ENCODE measurements at places on chromosomes 4 and X.

DNA sequence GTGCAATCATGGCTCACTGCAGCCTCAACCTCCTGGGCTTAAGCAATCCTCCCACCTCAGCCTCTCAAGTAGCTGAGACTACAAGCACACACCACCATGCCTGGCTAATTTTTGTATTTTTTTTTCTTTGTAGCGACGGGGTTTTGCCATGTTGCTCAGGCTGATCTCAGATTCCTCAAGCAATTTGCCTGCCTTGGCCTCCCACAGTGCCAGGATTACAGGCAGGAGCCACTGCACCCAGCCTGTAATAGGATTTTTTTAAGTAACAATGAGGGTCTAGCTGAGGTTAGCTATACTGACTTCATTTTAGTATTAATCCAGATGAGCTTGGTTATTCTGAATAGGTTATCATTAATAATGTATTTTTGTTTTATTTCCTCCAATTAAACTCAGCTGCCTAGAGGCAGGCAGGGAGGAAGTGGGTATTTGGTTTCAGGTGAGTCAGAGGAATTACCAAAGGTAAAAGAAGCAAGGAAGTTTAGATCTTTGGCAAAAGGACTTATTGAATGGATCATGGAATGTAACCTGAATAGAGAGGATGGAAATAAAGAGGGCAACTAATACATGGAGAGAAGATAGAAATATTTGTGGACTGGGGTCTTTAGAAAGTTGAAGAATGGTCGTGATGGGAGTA lies 1023.3 kb upstream of the TENM3 start:
- no peak overlapping the region for H3K27ac ChIP-seq
- no peaks in the 10 kb centered on the region for H3K27me3 ChIP-seq
- no peak for DNase-seq
- peaks cover 6% of the 10 kb centered on the region for H3K4me1 ChIP-seq
- no peaks in the 10 kb centered on the region for H3K36me3 ChIP-seq

DNA sequence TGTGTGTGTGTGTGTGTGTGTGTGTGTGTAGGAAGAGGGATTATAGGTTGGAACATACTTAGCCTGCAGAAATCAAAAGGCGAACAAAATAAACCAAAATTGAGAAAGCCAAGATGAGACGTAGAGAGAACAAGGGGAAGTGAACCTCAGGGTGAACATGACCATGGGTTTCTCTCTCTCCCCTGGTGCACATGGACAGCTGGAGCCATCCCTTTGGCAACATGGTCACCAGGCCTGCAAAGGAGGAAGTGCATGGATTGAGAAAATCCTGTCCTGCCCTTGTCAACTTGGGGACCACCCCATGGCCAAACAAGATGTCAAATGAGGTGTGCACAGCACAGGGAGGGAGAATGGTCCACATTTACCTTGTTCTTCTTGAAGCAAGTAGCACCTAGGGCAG lies 23.1 kb downstream of the LGI2 start:
- no peak overlapping the region for H3K4me3 ChIP-seq
- peaks cover 11% of the 10 kb centered on the region for H3K4me1 ChIP-seq
- DNase-seq, result no peak
- H3K36me3 ChIP-seq, result no peaks in the 10 kb centered on the region
- no peak overlapping the region for H3K27ac ChIP-seq

DNA sequence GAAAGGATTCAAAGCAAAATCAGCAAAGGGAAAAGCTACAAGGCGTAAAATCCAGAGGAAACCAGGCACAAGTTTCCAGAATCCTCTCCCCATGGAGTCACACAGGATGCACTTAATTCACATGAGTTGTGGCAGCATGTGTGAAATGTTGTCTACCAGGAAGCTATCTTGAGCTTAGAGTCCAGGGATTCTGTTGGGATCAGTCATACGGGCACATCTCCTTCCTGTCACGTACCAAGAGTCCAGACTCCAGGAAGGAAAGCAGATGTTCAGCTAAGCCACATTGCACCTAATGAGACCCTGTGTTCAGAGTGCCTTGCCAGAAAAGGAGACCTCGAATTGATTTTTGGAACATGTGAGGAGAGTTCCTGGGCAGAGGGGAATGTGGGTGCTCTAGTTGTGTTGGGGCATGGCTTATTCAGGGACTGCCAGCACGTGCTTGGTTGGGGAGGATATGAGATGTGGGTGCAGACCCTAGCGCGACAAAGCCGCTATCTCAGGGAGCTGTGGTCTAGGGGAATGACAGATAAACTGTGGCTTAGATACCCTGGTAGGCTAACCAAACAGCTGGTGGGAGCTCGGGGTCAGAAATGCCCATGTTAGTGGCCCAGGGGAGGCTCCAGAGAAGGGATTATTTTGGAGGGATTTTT lies 70.0 kb downstream of the EVC start:
- DNase-seq, result no peak
- no peak overlapping the region for H3K27ac ChIP-seq
- H3K4me3 ChIP-seq, result no peak overlapping the region
- peaks cover 38% of the 10 kb centered on the region for H3K36me3 ChIP-seq
- no peaks in the 10 kb centered on the region for H3K27me3 ChIP-seq
- H3K4me1 ChIP-seq, result no peaks in the 10 kb centered on the region

GRCh38 chr4:41146196-41146595 lies 68.1 kb downstream of the APBB2 start:
- H3K4me1 ChIP-seq, result peaks cover 42% of the 10 kb centered on the region
- no peaks in the 10 kb centered on the region for H3K27me3 ChIP-seq
- H3K27ac ChIP-seq, result peak overlapping the region; percentile 69

- H3K4me1 ChIP-seq, result no peaks in the 10 kb centered on the region
- H3K36me3 ChIP-seq, result no peaks in the 10 kb centered on the region
- no peak overlapping the region for H3K4me3 ChIP-seq
- no peak for DNase-seq
Observed at GRCh38 chr4:148515248-148515647, 73.0 kb upstream of the NR3C2 start.

GRCh38 chr4:184292877-184293276 lies 75.2 kb upstream of the ENPP6 start:
- H3K4me1 ChIP-seq, result peaks cover 9% of the 10 kb centered on the region
- no peaks in the 10 kb centered on the region for H3K36me3 ChIP-seq

DNA sequence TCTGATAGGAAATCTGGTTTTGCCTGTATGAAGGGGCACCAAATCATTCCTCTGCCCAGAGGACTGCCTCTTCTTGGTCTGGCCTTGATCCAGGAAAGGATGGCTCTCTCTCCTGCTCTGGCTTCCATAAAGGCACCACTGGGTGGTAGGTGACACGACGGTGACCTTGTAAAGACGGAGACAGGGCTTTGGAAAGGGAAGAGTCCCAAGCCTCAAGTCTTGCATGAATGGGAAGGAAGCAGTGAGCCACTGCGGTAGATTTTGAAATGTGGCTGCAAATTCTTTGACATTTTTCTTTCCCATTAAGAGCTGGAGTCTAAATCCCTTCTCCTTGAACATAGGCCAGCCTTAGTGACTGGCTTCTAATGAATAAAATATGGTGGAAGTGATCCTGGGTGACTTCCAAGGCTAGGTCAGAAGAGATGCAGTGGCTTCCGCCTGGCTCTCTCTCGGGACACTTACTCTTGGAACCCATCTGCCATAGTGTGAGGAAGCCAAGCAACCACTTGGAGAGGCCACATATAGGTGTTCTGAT lies 347.4 kb downstream of the BCOR start:
- no peak overlapping the region for H3K27ac ChIP-seq
- H3K4me1 ChIP-seq, result peaks cover 10% of the 10 kb centered on the region
- H3K4me3 ChIP-seq, result no peak overlapping the region
- H3K27me3 ChIP-seq, result no peaks in the 10 kb centered on the region
- H3K36me3 ChIP-seq, result no peaks in the 10 kb centered on the region

DNA sequence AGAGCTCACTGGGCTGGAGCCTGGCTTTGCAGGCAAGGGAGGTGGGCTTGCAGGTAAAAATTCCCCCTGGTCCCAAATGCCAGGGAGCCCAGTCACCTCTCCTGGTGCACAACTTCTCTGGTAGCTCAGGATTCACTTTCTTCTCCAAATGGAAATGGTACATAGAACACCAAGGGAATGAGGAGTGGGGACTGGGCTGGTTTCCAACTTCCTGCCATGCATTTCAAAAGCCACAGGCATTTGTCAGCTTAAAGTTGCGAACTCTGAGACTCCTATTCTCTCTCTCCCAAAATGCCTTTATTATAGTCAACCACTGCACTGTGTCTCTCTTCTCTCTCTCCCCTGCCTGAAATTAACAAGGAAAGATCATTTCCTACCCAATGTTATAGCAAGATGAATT lies 177.3 kb downstream of the GRIA3 start:
- DNase-seq, result no peak
- no peaks in the 10 kb centered on the region for H3K36me3 ChIP-seq
- H3K27me3 ChIP-seq, result no peaks in the 10 kb centered on the region
- H3K27ac ChIP-seq, result no peak overlapping the region
- H3K4me1 ChIP-seq, result no peaks in the 10 kb centered on the region

DNA sequence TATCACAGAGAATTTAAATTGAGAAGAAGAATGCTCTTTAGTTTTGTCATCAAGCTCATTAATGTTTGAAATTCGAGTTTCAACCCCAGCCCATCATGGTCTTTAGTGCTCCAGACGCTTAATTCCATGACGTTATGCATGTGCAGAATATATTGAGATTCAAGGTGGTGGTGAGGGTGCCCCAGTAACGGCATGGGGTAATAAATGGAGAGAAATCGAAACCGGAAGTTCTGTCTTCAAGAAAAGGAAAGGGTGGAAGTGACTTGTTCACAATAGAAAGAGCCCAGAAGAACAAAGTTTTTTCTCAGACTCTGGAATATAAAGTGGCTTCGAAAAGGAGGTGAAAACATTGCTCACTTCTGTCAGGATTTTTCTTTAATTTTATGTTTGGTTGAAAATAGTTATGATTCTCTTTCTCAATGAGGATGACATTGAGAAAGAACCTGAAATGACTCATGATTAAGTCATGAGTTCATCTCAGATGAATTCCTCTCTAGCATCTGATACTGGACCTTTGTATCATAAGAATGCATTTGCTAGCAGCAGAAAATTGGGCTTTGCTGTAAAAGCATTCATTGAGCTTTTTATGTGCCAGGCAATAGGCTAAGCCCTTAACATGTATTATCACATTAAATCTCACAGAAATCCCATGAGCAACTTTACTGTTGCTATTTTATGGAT lies 779 bp upstream of the DDX60L start:
- H3K36me3 ChIP-seq, result no peaks in the 10 kb centered on the region
- DNase-seq, result no peak
- H3K4me3 ChIP-seq, result peak overlapping the region; percentile 88
- H3K27ac ChIP-seq, result peak overlapping the region; percentile 98
- H3K27me3 ChIP-seq, result no peaks in the 10 kb centered on the region

DNA sequence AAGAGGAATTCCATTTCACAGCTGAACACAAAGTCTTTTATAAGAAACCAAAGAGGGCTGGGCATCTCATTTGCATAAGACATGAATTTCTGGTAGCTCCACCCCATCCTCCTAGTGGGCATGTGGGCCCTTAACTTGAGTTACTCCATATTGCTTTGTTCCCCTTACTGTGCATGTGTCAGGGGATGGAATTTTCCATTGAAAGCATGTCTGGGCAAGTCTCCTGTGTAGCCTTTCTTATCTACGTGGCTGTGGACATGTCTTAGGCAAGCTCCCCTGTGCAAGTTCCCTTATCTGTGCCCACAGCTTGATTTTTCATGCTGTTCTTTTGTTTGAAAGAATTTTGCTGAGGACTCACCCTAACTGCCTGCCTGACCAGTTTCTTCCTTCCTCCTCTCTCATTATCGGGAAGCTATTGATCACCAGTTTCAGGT lies 123.5 kb upstream of the JADE1 start:
- no peak overlapping the region for H3K27ac ChIP-seq
- no peak overlapping the region for H3K4me3 ChIP-seq
- H3K4me1 ChIP-seq, result peaks cover 19% of the 10 kb centered on the region
- no peaks in the 10 kb centered on the region for H3K36me3 ChIP-seq

DNA sequence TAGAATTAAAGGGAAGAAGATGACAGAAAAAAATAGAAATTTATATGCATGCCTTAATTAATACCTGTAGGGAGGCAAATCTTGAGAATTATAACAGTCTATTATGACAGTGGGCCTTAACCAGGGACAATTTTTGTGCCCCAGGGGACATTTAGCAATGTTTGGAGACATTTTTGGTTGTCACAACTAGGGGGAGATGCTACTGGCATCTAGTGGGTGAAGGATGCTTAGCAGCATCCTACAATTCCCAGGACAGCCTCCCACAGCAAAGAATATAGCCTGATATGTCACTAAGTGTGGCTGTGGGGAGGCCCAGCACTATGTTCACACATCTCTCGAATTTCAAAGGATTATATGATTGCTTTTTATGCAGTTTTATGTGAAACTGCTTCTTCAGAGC lies 10.5 kb downstream of the GPR82 start:
- H3K4me3 ChIP-seq, result no peak overlapping the region
- peaks cover 4% of the 10 kb centered on the region for H3K36me3 ChIP-seq
- H3K27ac ChIP-seq, result no peak overlapping the region
- no peak for DNase-seq

GRCh38 chr4:3412257-3413020 lies 29.3 kb upstream of the HGFAC start:
- no peak for DNase-seq
- H3K4me1 ChIP-seq, result peaks cover 6% of the 10 kb centered on the region
- H3K27me3 ChIP-seq, result no peaks in the 10 kb centered on the region
- no peak overlapping the region for H3K27ac ChIP-seq

DNA sequence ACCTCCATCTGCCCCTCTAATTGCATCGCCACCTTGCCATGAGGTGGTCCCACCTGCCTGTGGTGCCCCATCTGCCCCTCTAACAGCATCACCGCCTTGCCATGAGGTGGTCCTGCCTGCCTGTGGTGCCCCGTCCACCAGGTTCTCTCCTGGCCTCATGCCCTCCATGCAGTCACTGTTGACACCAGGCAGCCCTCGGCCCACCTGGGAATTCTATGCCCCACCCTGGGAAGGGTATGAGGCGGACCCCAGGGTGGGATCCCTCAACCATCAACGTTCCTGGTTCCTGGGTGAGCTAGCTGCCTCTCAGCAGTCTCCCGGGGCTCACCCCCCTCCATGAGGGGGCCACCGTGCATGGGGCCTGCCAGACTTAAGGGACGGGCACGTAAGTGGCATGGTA lies 38.9 kb downstream of the ACOX3 start:
- no peak overlapping the region for H3K4me3 ChIP-seq
- peaks cover 36% of the 10 kb centered on the region for H3K36me3 ChIP-seq
- no peak for DNase-seq
- peaks cover 8% of the 10 kb centered on the region for H3K4me1 ChIP-seq
- no peaks in the 10 kb centered on the region for H3K27me3 ChIP-seq

DNA sequence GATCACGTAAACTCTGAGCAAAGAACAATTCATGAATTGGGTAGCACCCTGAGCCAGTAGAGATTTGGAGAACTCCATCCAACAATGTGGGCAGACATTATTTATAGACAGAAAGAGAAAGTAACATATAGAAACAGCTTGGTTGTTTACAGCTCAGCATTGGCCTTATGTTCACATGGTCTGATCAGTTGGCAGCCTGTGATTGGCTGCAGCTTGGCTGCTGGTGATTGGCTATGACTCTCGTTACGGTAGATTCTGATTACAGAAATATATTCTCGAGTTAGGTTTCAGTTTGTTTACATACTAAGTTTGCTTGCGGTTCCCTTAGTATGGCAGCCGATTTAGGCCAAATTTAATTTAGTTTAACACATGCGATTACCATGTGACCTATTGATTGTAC lies 663.4 kb downstream of the RAPGEF2 start:
- no peaks in the 10 kb centered on the region for H3K27me3 ChIP-seq
- H3K4me3 ChIP-seq, result no peak overlapping the region
- H3K27ac ChIP-seq, result peak overlapping the region; percentile 61
- H3K36me3 ChIP-seq, result no peaks in the 10 kb centered on the region
